Colonic mucosa (tissue), 4 donors: ENCODE measurements at places on chromosomes 13 and 19. TPM values are rescaled to one million over a fixed set of nuclear protein-coding genes. Genes with fewer than 3 reads are reported as not detected.

LHB gene
- total RNA-seq, result not detected

- DNase-seq, result no peak
These were observed 87.1 kb downstream of the GJA3 start for GRCh38 chr13:20073775-20074174.

DNA sequence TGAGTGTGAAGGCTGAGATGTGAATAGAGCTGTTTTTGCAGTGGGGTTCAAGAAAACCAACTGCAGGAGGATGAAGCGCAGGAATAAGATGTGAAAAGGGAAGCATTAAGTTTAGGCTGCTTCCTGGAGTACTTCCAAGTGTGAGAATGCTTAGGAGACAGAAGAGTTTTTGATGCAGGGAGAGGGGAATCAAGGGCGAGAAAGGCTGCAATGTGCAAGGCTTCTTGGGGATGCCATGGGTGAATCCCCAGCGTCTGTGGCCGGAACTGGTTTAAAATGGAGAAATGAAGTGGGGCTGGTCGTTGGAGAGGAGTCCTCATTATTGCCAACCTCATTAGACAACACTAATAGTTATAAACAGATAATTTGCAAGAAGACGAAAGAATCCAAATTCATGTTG, 764.9 kb downstream of the LIG4 start:
- no peak for DNase-seq

DNA sequence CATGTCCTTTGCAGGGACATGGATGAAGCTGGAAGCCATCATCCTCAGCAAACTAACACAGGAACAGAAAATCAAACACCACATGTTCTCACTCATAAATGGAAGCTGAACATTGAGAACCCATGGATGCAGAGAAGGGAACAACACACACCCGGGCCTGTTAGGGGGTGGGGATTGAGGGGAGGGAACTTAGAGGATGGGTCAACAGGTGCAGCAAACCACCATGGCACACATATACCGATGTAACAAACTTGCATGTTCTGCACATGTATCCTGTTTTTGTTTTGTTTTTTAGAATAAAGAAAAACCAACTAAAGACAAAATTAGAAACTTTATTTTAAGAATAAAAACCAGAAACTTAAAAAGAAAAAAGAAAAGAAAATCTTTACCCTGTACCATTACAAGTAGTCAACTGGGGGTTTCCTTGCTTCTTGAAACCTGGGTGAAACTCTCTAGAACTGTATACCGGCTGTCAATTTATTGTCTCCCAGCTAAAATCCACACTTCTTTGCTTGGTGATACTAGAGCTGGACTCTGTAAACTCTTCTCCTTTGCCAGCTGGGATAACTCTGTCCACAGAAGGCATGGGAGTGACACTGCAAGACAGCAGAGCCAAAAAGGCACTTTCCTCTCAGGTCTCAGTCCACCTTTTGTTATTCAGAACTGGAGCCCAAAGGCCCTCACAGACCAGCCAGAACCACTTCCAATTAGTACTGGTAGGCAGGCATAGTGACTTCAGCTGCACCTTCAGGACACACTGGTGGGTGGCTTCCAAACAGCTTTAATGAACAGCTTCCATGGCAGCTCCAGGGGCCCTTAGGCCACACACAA, 9.0 kb downstream of the MICU2 start:
- no peak for DNase-seq

- DNase-seq, result no peak
These were observed 5.3 kb downstream of the GPX4 start for GRCh38 chr19:1109032-1109551.

SYCN gene
- 2.1 TPM for total RNA-seq

DNA sequence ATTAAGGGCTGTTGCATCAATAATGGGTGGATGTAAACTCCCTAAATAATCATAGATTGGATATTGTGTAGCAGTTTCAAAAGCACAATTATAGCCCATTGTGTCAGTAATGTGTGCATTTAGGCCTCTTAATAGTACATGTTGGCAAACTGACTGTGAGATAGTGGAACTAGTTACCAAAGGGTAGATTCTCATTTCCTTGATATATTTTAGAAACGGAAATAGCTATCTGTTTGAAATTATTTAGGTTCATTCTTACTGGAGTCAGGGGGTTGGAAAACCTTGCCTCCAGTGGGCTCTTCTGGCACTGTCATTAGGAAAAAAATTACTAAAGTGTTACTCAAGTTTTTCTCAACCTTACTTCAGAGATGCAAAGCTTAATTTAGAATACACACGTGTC, 1074.9 kb downstream of the PCDH17 start:
- DNase-seq, result no peak

C19orf38 gene
- total RNA-seq, result 1.5 TPM

DNA sequence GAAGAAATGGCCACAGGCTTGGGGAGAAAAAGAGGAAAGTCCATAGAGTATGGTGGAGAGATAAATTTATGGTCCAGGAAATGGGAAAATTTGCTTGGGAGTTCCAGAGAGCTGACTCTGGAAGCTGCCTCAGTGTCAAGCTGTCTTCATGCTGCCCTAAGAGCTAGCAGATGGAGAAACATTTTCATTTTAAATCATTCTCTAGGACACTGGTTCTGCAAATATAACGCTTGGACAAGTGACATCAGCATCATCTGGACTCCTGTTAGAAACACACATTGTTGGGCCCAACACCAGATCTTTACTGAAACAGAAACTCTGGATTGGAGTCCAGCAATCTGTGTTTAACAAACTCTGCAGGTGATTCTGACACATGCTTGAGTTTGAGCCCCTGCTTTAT, 592.0 kb upstream of the KLF12 start:
- DNase-seq, result no peak

FCAR gene
- total RNA-seq, result 0.88 TPM

DNA sequence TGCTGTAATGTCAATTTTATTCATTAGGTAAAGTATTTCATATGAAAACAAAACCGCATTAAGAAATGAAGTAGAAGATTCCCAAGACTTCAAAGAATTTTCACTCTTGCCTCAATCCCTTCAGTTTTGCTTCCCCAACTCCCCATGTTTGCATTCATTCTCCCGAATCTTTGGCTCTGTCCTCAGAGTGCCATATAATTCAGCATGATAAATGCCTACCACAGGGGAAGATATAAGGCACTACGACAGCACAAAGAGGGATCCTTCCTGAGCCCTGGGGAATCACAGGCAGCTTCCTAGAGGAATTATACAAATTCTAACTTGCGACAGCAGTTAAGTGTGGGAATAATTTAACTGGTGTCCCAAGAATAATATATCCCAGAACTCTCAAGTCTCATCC, 68.5 kb downstream of the TSC22D1 start:
- no peak for DNase-seq

DNA sequence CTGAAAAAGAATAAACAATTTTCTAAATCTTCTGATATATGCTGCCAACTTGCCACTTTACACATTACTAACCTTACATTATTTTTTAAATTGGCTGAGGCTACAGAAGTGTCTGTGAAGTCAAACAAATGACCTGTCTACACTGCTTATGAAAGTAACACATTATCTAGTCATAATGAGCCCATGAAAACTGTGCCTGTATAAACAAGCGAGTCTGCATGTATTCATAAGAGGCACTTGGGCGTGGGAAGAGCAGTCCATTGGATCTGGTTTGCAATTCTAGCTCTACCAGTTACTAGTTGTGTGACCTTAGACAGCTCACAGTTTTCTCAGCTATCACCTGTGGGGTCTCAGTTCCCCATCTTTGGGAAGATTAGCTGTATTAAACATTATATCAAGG, 3.1 kb downstream of the VPS36 start:
- no peak for DNase-seq

DNA sequence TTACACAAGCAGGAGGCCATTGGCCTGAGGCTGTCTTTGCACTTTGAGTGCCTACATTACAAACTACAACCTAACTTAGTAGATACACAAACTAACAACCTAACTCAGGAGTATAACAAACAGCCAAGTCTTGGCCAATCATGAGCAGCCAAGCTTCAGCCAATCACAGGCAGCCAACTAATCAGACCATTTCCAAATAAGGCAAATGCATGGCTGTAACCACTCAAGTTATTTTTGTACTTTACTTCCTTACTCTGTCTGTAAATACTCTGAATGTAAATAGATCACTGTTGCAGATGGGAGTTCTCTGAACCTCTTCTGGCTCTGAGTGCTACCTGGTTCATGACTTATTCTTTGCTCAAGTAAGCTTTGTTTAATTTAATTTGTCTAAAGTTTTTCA, 748.1 kb upstream of the SGCG start:
- DNase-seq, result no peak

KLHL1 gene
- total RNA-seq, result not detected

GRCh38 chr19:16921766-16922591, 33.2 kb downstream of the F2RL3 start:
- DNase-seq, result no peak

DNA sequence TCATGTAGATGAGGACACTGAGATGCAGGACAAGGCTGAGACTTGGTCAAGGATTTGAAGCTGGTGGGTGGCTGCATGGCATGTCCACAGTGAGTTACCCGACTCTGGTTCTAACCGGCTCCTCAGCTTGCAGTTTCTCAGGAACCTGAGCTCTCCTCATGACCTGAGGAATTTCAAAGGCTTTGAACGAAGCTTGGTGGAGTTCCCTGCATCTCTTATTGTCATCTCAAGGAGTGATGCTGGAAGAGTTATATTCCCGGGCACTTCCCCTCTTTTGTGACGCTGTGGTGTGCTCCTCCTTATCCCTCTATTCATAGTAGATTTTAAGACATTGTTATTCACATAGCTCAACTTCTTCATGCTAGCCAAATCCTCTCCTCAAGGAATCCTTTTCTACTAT, 500.1 kb upstream of the HTR2A start:
- no peak for DNase-seq

CRX gene
- total RNA-seq, result not detected

GRCh38 chr13:94987081-94987480, 274.7 kb upstream of the SOX21 start:
- no peak for DNase-seq
